ENCODE measurements at places on chromosomes 12 and 14.

GRCh38 chr12:3168223-3169221, 91.3 kb downstream of the TSPAN9 start:
- no peak for DNase-seq

- DNase-seq, result no peak
Observed at GRCh38 chr14:104651876-104652260, 37.5 kb upstream of the INF2 start.

DNA sequence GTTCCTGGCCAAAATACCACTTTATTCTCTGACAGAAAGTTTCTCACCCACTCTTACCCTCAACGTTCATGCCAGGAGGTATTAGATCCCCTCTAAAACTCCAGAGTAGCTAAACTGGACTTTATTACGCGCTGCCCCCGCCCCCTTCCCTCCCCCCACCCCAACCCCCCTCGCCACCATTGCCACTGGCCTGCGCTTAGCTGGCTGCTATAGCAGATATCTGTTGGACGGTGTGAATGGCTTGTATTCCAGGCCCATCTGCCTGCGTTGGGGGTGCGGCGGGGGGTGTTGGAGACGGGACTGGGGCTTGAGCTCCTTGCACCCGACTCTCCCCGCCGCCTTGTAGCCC, 564 bp upstream of the THTPA start:
- no peak for DNase-seq

DNA sequence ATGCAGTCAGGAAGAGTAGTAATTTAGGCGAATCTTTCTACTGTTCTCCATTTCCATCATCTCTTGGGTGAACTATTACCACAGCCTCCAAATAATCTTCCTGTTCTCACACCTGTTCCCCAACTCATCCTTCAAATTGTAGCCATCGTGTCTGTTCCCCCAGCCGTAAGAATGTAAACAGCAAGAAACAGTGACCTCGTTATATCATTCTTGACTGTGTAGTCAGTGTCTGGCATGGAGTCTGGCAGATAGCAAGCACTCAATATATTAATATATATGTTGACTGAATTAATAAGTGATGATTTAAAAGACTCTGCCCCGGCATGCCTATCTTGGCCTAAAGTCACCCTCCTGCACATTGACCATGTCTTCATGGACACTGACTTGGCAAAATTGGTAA, 20.3 kb downstream of the PDE6H start:
- DNase-seq, result no peak

DNA sequence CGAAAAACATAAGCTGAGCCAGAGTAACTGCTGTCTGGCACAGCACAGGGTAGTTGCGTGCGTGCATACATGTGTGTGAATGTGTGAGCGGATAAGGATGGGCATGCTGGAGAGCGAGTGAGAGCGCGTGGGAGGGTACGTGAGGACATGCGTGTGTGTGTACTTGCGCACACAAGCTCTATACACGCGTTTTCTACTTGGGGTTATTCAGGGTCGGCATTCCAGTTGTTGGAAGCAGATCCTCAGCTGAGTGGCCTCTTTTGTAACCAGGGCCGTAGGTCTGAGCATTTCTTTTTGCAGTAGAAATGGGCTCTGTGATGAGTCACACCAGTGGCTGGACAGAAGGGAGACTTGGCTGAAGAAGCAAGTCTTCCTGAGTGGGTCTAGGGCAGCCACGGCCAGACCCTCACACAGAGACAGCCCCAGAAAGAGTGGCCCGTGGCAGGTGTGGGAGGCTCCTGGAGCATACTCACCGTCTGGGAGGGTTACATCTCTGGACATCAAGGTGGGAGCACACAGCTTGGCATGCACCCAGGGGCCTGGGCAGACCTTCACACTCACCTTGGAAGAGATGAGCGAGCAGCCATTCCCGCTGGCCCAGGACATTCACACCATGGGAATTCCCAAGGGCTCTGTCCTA, 78.0 kb downstream of the LRRC74A start:
- DNase-seq, result no peak

DNA sequence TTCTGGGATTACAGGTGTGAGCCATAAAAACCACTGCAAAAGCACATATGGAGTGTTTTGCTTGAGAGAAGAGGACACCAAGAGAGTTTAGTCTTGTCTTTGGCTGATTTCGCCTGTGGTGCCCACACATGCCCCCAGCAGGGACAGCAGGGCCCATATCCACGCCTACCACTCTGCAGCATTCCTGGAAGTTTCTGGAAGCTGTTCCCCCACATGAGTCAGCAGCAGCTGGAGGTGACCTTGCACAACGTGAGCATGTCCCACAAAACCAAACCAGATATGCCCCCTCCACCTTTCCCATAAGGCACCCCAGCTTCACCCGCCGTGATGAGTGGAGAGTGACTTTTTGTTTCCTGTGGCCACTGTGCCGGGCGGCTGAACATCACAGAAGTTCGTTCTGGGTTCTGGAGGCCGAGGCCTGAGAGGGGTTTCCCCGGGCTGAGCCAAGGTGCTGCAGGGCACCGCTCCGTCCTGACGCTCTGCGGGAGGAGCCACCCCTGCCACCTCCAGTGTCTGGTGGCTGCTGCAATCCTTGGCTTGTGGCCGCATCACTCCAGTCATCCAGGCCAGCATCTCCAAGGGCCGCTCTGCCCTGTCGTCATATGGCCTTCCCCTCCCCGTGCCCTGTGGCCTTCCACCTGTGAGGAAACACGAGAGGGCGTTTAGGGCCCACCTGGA, 4.7 kb downstream of the ASPG start:
- DNase-seq, result no peak

- no peak for DNase-seq
Observed at GRCh38 chr12:68097386-68097785, 62.2 kb downstream of the IFNG start.

GRCh38 chr14:78122436-78122835, 47.7 kb upstream of the NRXN3 start:
- no peak for DNase-seq

DNA sequence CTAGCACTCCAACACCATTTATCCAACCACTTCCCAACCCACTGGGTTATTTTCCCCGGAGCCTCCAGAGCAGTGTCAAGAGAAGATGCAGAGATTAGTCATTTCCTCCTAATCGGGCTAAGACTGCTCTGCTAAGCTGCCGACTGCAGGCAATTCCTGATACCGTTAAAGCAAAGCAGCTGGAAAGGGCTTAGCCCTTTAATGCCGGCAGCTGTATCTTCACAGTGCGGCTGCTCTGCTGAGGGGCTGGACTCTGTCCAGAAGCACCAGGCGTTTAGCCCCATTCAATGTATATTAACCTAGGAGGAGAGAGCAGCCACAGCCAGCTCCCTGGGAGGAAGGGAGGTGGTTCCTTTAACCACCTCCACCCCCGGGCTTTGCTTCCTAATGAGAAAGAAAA, 11.1 kb downstream of the AQP6 start:
- DNase-seq, result no peak

GRCh38 chr14:60661721-60662120, 12.4 kb upstream of the SIX1 start:
- no peak for DNase-seq

GRCh38 chr14:81433378-81433777, 33.3 kb upstream of the STON2 start:
- DNase-seq, result no peak

DNA sequence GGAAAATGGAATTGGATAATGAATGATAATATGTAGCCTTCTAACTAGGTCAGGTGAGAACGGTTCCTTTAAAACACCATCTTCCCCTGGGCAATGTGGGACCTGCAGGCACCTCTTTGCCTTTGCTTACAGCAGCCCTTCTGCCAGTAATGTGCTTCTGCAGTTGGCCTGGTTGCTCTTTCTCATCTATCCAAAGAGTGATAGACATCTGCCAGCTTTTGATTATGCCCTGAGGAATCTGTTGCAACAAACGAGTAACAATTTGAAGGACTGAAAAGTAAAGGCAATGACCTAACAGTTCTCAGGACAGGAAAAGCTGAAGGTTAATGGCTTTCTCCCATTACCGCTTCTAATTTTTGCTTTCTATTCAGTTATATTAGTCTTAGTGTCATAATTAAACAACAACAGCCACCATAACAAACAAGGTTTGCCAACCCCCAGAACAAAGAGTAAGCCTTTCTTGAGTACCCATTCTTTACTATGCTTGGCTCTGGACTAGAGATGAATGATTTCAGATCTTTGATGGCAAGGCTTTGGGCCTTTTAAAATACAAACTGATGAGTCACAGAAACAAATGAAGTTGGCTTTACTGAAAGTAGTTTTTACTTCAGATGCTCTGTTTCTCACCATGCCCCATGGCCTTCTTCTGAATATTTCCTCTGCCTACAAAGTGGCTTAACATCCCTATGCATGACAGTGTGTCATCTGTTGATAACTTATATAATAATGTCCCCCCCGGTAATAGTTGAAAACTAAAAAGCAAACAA, 76.1 kb upstream of the KRR1 start:
- DNase-seq, result no peak

GRCh38 chr14:66088656-66089055, 397.5 kb upstream of the CCDC196 start:
- no peak for DNase-seq

- no peak for DNase-seq
Observed at GRCh38 chr12:108123402-108123801, 5.7 kb upstream of the WSCD2 start.

DNA sequence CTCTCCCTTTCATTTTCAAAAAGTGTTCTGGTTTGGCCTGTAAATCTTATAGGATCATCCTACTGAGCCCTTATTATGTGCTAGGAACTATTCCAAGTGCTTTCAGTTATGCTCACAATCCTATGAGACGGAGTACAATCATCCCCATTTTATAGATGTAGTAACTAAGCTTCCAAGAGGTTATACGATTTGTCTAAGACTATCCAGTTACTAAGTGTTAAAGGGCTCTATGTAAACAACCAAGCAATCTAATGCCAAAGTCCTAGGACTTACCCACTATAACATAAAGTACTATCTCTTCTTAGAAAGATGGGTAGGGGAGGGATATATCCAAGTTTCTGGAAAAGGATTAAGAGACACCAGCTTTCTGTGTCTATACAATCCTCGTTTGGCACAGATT, 6.7 kb downstream of the CFL2 start:
- DNase-seq, result no peak

- DNase-seq, result no peak
Observed at GRCh38 chr12:71161591-71161990, 3.8 kb upstream of the TSPAN8 start.

DNA sequence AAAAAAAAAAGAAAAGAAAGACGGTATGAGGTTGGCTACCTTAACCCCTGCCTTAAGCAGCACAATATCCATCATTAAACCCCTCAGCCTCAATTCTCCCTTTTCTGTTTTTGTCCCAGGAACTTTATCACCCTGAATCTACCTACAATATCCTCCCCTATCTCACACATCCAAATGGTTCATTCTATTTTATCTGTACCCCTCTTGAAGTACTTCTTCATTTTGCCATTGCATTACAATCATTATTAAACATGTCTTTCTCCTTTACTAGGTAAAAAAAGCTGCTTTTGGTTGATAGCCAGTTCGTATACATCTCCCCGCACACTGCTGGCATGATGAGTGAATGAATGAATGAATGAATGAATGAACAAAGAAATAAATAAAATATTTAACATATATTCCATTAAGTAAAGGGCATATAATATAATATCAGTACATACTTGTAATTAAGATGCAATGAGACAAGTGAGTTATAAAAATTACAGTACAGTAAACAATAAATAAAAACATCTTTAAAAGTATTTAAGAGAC, 364 bp upstream of the GPR65 start:
- no peak for DNase-seq

All from stimulated activated CD4-positive, alpha-beta T cell treated with anti-CD3 and anti-CD28 coated beads, TNF-alpha, amount 100 ng/mL, for 4 hours (primary cell).